Dermis blood vessel endothelial cell (primary cell): ENCODE measurements at places on chromosomes 5 and 9.
A peak's percentile ranks its signal among the peaks of the same experiment; 100 is the strongest.

- no peak for DNase-seq
Measured at GRCh38 chr5:7872517-7873130, 3.7 kb downstream of the MTRR start.

- DNase-seq, result peak; percentile 53
Measured at GRCh38 chr9:13555989-13556500, 276.6 kb upstream of the MPDZ start.

DNA sequence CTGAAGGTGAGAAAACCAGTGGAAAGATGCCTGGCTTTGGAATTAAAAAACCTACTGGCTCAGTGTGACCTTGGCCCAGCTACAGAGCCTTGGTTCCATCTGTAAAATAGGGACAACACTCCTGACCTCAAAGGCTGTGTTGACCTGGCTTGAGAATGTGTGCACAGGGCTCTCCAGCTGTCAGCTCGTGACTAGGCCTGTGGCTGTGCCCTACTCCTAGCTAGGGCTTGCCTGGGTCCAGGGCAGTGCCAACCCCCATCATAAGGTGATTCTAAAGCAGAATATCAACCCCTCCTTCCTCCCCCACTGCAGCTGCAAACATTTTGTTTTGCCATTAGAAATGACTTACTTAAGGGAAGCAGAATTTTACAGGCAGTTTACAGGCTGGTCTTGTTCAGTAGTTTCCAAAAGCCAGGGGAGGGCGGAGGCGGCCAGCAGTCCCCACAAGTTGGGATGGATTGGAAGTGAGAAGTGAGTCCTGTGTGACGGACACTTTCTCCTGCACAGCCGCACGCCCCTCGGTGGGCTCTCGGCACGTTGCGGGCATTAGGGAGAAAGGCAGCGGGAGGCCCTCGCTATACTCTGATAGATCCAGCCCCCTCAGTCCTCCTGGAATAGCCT lies 7.3 kb downstream of the PITX1 start:
- no peak for DNase-seq

GRCh38 chr9:27561685-27562084 lies 11.6 kb downstream of the C9orf72 start:
- no peak for DNase-seq

- no peak for DNase-seq
Measured at GRCh38 chr9:32497921-32498320, 28.1 kb downstream of the RIGI start.

DNA sequence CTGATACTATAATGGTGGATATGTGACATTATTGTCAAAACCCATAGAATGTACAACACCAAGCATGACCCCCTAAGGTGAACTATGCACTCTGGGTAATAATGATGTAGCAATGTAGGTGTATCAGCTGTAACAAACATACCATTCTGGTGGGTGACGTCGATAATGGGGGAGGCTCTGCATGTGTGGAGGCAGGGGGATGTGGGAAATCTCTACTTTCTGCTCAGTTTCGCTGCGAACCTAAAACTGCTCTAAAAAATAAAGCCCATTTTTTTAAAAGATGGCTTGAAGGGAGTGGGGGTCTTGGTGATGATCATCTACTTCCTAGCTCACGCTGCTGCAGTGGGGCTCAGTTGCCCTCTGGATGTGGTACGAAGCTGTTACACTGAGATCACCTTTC lies 51.1 kb downstream of the RASGEF1C start:
- DNase-seq, result no peak

DNA sequence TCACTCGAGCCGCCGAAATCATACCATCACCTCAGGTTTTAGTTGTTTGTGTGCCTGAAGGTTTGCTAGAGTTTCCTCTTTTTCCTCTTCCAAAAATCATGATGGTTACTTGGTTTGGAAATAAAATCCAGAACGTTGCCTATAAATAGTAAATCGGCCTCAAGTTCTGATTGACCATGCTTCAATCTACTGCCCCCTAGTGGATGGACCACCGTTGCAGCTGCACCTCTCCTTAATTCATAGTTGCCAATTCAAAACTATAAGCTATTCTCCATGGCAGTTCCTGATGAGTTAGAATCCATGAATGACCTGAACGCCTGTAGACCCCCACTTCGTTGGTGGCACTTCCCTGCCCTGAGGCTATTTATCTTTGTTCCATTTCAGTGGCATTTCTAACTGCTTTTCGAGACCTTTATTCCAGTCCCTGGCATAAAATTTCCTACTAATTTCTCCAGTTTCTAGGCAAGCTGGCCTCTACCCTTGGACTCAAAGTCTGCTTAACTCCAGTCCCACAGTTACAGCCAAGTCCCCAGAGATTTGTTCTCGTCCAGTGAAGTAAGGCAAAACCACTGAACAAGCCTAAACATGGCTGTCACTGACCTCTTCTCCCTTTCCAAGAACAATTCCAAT lies 422.6 kb downstream of the EFNA5 start:
- DNase-seq, result peak; percentile 80

GRCh38 chr5:145511351-145511750 lies 323.8 kb downstream of the PRELID2 start:
- no peak for DNase-seq

GRCh38 chr9:107486674-107487520 lies 2.7 kb downstream of the KLF4 start:
- no peak for DNase-seq

DNA sequence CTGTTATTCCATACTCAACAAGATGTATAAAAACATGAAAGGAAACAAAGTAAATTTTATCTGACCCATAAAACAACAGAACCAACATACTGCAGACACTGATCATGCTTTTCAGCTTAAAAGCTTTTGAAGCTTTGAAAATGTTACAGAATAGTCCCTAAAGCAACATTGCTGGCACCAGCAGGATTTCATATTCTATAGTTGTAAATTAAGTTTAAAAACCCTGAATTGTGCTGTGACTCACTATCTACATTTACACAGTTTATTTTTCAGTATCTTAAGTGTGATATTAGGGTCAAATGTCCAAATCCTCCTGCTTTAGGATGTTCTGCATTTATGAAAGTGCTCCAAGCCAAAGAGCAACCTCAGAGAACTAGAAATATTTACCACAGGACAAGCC lies 59.9 kb downstream of the ZFR start:
- DNase-seq, result no peak

- DNase-seq, result no peak
Measured at GRCh38 chr5:115666023-115666422, 40.2 kb upstream of the TMED7 start.

- DNase-seq, result peak; percentile 86
Measured at GRCh38 chr5:96572864-96573512, 89.2 kb upstream of the CAST start.

DNA sequence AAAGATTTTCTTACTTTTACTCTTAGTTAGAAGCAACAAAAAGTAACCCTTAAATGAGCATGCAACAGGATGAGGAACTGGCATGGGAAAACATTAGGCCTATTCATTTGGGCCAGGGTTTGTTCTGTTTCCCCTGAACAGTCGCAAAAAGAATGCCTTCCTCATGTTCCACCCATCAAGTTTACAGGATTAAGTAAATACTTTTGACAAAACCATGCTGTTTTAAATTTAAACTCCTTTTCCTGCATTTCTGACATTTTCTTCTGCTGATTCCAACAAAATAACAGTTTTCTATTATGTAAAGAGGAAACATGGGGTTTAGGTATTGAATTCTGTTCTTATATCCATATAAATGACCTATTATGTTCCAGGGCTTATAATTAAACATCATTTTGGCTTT lies 236.6 kb upstream of the ACTBL2 start:
- DNase-seq, result no peak

- DNase-seq, result peak; percentile 98
Measured at GRCh38 chr5:95961617-95962474, at the start of gene ELL2. ELL2 (minus strand) TSS chr5:95961851; CDS start chr5:95961721, 130 bp downstream.

GRCh38 chr5:147445090-147445489 lies 64.8 kb downstream of the DPYSL3 start:
- DNase-seq, result no peak

GRCh38 chr9:32319312-32319929 lies 65.0 kb upstream of the ACO1 start:
- no peak for DNase-seq

- no peak for DNase-seq
Measured at GRCh38 chr9:99573085-99573484, 248.6 kb upstream of the NR4A3 start.

DNA sequence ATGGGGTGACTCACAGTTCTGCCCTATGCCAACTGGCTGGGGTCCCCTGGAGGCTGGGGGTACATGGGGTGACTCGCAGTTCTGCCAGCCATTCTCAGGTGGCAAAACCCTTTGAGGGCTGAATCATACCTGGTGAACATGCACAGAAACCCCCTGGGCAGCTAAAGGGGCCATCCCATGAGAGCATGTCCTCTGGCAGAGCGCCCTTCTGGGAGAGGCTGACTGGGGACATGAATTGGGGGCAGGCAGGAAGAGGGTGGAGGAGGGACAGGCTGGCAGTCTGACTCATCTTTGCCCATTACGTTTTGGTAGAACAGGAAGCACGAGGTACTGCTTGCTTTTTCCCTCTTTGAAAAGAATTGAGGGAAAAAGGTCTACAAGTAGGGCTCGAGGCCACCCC lies 16.7 kb downstream of the TRAF1 start:
- peak; percentile 39 for DNase-seq

GRCh38 chr5:141879941-141880738 lies 1.9 kb upstream of the PCDH1 start:
- DNase-seq, result no peak

- DNase-seq, result no peak
Measured at GRCh38 chr5:32299059-32299677, 13.6 kb downstream of the MTMR12 start.

- peak; percentile 65 for DNase-seq
Measured at GRCh38 chr9:95991326-95991725, 115.8 kb downstream of the ERCC6L2 start.

GRCh38 chr9:88741335-88741734 lies 206.4 kb downstream of the NXNL2 start:
- peak; percentile 30 for DNase-seq

DNA sequence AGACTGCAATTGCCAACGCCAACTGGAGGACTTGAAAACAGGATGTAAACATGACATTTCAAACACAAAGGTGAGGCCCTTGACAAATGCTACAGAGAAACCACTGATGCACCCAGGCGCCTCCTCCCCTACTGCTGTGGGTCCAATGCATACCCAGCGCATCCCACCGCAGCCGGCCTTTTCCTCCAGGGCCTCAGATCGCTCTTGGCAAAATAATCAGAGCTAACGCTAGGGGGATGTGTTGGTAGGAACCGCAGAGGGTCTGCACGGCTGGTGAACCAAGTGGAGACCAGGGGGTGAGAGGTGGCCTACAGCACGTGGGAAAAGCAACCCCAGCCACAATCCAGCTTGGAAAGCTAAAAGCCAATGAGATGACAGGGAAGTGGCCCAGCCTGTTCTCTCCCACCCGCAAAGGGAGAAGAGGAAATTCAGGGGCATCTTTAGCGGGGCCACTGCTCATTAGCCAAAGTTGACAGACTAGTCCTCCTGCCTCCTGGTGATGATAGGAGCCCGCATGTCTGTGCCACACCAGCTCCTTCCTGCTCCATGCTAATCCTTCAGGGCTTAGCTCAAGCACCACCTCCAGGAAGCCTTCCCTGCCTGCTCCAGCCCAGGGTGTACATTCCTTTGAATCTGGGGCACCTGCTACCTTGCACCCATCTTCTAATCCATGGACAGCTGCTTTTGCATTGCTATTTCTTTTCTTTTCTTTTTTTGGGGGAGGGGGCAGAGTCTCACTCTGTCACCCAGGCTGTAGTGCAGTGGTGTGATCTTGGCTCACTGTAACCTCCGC lies 5.9 kb downstream of the FAM163B start:
- DNase-seq, result no peak

GRCh38 chr5:137370096-137371071 lies 128.7 kb downstream of the SPOCK1 start:
- no peak for DNase-seq

GRCh38 chr9:82431121-82431520 lies 442.5 kb downstream of the SPATA31D1 start:
- DNase-seq, result no peak

DNA sequence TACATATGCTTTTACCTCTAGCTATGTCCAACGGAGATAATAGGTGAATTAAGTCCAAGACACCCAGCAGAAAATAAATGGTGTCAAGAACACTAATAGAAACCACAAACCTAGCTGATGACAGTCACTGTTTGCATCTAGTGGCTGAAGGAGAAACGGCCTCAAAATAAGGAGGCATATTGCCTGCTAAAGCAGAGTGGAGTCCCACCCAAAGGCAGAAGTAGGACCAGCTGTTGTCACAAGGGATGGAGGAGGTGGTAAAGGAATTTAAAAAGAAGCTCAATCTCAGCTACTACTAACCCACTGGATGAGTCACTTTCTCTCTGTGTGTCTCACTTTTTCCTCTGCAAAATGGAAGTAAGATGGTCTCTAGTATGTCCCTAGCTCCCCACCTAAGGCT lies 224.3 kb downstream of the GRIA1 start:
- no peak for DNase-seq

GRCh38 chr5:173735184-173735583 lies 118.7 kb upstream of the BOD1 start:
- no peak for DNase-seq

DNA sequence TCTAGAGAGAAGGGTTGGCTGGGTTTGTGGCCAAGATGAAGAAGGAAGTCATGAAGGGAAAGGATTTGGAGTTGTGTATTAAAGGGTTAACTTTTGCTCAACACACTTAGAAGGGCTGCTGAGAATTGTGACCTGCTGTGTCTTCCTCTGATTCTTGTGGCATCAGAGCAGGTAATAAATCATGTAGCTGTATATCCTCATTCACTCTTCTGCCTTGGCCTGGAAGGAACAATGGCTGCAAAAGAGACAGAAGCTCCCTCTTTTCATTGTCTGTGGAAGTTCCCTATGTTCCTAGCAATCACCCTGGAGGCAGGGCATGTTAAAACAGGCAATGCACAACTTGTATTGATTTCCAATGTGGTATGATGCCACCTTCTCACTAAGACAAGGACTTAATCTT lies 159.1 kb downstream of the LRRC70 start:
- DNase-seq, result no peak

GRCh38 chr5:172548311-172548731 lies 92.7 kb upstream of the NEURL1B start:
- no peak for DNase-seq

DNA sequence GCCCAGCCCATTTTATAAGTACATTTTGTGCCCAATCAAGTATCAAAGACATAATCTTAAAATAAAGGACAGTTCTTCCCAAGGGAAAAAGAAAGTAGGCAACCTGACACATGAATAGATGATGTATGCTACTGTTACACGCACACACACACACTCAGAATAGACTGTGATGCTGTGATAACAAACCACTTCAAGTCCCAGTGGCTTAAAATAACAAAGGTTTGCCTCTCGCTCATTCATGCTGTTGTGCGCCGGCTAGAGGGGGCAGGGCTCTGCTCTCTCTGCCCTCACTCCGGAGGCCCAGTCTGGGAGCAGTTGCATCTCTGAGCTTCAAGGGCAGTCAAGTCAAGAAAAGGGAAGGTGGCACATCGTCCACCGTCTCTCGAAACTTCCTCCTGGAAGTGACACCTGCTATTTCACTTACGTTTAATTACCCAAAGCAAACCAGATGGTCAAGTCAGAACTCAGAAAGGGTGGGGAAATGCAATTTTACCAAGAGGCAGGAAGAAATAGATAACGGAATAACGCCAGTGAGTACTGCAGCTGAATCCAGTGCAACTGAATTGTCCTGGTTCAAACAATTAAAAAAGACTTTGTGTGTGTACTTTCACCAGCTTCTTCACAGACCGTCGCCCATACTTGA lies 43.3 kb downstream of the ANKRD33B start:
- DNase-seq, result peak; percentile 43

- DNase-seq, result no peak
Measured at GRCh38 chr5:175202463-175203068, 241.4 kb downstream of the DRD1 start.
